ENCODE measurements at places on chromosomes 7 and 10.

GRCh38 chr7:136140469-136140868 is 163.3 kb upstream of the MTPN start:
- DNase-seq = no peak

GRCh38 chr7:137003086-137003485 is 134.6 kb downstream of the CHRM2 start:
- no peak for DNase-seq

DNA sequence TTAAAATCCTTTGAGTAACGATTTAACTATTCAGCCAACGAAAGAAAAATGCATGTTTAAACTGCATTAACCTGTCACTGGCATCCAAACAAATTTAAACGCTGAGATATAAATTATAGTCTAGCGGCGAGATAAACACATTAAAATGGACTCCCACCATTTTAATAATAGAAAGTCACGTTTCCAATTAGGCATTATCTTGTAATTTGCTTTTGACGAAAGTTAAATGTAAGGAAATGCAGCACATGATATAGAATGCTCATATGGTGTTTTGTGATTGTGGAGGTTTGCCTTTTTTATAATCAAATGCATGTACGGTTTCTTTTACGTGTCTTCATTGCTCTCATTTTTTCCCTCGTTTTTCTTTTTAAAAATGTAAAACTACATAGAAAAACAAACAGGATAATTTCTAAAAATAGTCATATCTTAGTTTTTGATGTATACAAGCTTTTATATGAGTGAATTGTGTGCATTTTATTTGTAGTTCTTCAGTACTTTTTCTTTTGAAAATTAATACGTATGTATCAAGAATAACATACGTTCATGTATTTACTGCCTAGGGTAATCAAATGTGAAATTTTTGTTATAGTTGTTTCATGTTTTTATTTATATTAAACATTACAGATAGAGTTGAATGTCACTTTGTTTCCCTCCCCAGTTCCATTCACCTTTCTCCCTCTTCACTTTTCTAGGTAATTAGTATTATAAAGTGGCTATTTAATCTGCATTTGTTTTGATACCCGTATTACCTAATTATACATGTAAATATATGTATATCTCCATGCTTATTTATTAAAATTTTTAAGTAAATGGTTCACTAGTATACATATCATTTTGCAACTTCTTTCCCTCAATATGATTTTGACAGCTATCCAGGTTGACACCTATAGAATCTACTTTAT is 1.1 kb upstream of the KLF14 start:
- DNase-seq = no peak

DNA sequence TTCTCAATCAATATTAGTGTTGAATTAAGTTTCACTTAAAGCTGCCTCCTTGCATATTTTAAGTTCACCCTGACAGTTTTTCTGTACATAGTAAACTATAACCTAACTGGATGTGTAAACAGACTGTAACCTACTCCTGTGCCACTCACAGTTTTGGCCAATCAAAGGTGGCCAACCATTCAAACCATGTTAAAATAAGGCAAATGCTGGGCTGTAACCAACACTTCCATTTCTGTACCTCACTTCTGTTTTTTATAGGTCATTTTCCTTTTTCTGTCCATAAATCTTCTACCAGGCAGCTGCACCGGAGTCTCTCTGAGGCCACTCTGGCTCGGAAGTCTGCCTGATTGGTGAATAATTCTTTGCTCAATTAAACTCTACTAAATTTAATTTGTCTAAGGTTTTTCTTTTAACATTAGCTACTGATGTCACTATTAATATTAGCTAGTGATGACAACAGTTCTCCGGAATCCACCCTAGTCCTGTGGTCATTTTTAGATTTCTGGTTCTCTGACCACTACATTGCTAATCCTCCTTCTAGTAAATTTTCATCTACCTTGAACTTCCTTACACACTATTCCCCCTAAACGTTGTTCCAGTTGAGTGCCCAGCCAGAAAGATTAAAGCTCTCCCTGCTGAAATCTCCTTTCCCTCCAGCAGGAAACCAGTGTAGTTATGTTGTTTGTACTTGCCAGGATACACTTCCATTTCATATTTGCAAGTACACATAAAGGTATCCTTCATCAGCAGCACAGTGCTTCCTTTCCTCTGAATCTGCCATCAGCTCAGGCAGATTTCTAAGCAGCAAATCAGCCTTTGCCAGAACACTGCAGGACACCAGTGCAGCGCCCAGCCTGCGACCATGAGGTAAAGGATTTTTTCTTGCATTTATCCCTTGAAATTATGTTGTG is 18.6 kb upstream of the IFIT2 start:
- no peak for DNase-seq

GRCh38 chr10:8586504-8586903 is 532.0 kb downstream of the GATA3 start:
- DNase-seq = no peak

- DNase-seq = no peak
Measured at GRCh38 chr10:116263870-116264655, 8.9 kb downstream of the GFRA1 start.

Data from NCI-H1417 treated with DMSO at 0.1 percent for 48 hours (cell line).